ENCODE measurements at places on chromosomes 5 and 9.

GRCh38 chr5:126488443-126489065 is 65.3 kb downstream of the GRAMD2B start:
- DNase-seq: no peak

GRCh38 chr9:135602789-135603481 is 36.4 kb downstream of the GLT6D1 start:
- DNase-seq: peak; percentile 38

GRCh38 chr9:107446491-107446890 is 43.1 kb downstream of the KLF4 start:
- DNase-seq: no peak

DNA sequence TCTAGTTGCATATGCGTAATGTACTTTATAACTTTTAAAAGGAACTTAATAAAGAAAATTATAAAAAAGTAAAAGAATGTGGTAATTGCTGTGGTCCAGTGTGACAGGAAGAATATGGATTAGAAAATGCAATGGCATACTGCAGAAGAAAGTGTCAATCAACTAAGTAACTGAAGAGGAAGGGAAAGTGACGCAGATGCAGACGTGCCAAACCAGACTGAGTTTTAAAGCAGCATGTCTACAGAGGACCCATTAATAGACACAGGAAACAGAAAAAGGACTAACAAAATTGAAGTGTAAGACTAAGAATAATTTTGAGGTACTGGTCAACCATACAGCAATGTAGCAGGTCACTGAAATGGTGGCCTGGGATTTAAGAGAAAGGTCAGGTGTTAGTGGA is 73.3 kb downstream of the DPYSL3 start:
- no peak for DNase-seq

DNA sequence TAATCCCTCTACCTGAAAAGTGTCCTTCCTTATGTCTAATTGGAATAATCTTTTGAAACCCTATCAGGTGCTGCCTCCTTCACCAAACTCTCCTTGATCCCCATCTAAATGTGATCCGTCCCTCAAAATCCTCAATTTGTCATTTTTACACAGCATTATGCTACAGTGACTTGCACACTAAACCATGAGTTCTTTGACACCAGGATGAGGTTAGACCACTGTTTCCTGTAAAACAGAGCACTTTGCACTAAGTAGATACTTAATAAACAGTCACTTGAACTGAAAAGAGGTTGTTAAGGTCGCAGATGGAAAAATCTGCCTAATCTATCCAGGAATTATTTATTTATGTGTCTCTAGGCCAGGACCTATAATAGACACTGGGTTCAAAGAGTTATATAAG is 44.2 kb upstream of the TLX3 start:
- DNase-seq: no peak

GRCh38 chr9:79581388-79581787 is 9.6 kb downstream of the TLE4 start:
- DNase-seq: peak; percentile 55

DNA sequence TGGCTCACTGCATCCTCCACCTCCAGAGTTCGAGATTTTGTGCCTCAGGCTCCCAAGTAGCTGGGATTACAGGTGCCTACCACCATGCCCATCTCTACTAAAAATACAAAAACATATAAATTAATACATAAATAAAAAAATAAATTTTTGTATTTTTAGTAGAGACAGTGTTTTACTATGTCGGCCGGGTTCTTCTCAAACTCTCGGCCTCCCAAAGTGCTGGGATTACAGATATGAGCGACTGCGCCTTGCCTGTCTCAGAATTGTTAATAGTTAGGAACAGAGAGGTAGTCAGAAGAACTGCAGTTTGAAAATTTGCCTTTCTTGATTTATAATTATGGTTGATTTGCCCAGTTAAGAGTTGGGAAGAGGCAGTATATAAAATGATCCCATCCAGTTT is 2.8 kb downstream of the ATP6V1G1 start:
- no peak for DNase-seq

DNA sequence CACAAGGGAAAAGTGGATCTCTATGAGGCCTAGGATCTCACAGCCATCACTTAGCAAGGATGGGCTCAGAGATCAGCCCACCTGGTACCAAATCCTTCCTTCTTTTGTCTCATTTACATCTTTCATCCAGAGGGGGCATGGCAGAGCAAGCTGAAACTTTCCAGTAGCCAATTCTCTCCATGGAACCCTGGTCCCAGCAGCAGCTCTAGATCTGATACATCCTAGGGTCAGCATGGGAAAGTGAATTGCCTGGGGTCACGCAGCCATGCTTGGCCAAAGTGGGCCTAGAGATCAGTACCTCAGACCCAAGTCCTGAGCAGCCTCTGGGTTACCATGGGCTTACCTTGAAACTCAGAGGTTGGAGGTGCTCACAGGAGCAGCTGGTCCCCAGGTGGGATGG is 170.5 kb downstream of the GABBR2 start:
- DNase-seq: no peak

DNA sequence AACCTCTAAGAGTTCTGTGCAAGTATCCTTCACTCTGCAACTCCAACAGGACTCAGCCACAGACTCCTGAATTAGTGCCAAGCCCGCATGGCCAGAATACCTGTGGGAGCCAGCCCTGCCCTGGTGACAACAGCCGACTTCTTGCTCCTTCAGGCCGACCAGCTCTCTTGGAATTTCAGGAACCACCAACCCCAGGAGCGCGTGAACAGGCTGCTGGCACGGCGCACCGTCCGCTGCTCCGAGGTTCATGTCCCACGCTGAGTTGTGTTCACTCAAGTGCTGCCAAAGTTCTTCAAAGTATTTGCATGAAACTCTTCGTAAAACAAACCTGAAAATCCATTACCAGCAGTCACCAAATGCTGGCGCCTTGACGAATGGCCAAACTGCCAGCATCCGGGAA is 232.8 kb downstream of the NR2F1-AS1 start:
- no peak for DNase-seq

- DNase-seq: peak; percentile 92
Measured at GRCh38 chr5:96703384-96703920, 41.3 kb downstream of the CAST start.

GRCh38 chr9:11142965-11143738 is 530.4 kb upstream of the PTPRD start:
- DNase-seq: no peak

All from epithelial cell of esophagus (primary cell).